ENCODE measurements at places on chromosomes 3 and 15. TPM values are rescaled to one million over a fixed set of nuclear protein-coding genes. Genes with fewer than 3 reads are reported as not detected.

Gene PRR20G
- polyA plus RNA-seq, result not detected

Gene BTLA
- polyA plus RNA-seq, result 0.72 TPM

Gene TRPM1
- 0.58 TPM for polyA plus RNA-seq

DNA sequence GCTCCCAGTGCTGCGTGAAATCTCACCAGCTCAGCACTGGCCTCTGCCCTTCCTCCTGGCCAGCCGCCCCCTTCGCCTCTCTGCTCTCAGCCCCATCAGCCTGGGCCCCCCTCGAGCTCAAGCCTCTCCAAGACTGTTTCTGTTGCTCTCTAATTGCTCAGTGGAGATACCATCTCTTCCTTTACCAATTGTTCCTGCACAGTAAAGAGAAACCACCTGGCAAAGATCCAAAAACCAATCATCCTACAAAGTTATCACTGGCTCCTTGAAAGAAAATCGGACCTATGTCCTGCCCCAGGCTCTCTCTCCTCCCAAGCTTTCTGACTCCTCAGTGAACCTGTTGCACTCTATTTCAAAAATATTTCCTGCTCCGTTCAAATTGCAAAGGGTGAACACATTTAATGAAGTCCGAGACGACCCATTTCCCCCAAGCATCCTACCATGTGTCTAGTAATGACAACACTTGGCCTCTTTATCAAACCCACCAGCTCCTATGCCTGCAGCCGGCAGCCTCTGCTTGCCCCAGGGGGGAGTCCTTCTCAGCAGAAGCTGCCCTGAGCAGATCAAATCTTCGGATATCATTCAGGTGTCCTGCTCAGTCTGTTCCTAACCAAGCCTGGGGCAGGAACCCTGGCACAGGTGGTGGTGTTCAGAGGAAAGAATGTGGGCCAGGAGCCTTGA, 53.7 kb upstream of the FAM174B start:
- DNase-seq, result no peak

- DNase-seq, result no peak
Observed at GRCh38 chr3:30493911-30494311, 112.5 kb upstream of the TGFBR2 start.

GRCh38 chr3:25897019-25897418, 107.1 kb downstream of the OXSM start:
- no peak for DNase-seq

GRCh38 chr3:196712514-196713413, 587 bp downstream of the PIGX start:
- peak; percentile 40 for DNase-seq

- DNase-seq, result no peak
Observed at GRCh38 chr15:52151353-52151752, 38.8 kb upstream of the BCL2L10 start.

DNA sequence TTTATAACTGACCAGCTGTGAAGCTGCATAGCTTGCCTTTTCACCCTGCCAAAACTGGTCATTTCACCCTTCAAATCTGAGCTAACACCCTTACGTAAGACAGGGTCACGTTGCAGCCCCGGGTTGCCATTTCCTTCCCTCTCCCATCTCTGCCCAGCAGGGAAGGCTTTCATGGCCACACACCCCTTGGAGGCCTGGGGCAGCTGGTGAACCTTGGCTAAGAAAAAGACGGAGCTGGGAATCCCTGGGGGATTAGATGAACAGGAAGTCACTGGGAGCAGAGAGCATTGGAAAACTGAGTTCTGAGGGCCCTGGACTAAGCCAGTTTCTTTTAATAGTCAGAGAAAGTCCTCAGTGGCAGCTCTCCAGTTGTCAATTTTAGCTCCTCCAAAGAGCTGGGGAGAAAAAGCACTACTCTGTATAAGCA, 67.8 kb downstream of the TTC23 start:
- DNase-seq, result no peak

- no peak for DNase-seq
Observed at GRCh38 chr3:9102240-9102981, 139.1 kb upstream of the RAD18 start.

GRCh38 chr15:61644550-61644949, 415.4 kb upstream of the RORA start:
- no peak for DNase-seq

- DNase-seq, result no peak
Observed at GRCh38 chr15:39028069-39028468, 463.5 kb upstream of the RASGRP1 start.

Data from renal cortex interstitium (tissue), 15 donors.